ENCODE measurements at places on chromosomes 7 and 10.

DNA sequence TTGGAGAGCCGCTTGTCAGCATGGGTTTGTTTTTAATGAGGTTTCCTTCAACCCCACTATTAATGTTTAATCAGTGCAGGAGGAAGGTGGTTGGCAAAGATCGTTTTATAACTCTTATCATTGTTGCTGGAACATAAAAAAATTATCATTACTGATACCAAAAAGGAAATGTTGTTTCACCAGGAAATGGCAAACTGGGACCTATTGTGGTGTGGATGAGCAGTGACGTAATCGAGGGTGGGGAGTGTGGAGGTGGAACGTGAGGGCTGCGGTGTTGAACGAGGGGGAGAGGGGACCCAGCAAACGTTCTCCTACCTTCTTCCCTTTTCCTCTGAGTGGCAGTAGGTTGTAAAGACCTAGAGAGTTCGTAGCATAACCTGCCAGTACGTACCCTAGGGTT, 71.9 kb upstream of the TOMM7 start:
- DNase-seq = no peak

DNA sequence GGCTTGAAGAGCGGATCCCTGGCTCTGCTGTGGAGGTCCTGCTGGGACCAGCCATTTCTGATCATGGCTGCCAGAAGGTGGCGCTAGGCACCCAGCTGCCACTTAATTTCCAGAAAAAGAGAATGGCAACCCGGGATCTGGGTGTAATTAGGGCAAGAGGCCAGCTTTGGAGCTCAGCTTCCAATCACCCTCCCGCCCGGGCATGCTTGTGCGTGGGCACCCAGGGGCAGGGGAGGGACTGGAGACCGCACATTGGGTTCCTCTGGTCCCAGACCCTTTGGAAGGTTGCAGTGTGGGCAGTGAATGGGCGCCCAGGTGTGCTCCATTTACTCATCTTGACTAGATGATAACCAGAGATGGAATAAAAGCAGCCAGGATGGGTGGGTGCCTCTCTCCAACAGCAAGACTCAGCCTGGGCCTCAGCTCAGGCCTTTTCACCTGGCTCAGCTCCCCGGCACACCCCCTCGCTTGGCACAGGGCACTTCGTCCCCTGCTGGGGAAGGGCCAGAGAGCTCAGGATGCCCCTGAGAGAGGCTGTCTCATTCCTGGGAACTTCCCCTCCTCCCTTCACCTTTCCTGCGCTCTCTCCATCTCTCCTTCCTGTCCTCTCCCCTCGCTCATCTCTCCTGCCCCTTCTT, 14.7 kb downstream of the FAM241B start:
- DNase-seq = peak; percentile 48

GRCh38 chr10:129517680-129518057, 50.6 kb downstream of the MGMT start:
- no peak for DNase-seq

- DNase-seq = no peak
Measured at GRCh38 chr7:659306-659847, 67.1 kb upstream of the DNAAF5 start.

DNA sequence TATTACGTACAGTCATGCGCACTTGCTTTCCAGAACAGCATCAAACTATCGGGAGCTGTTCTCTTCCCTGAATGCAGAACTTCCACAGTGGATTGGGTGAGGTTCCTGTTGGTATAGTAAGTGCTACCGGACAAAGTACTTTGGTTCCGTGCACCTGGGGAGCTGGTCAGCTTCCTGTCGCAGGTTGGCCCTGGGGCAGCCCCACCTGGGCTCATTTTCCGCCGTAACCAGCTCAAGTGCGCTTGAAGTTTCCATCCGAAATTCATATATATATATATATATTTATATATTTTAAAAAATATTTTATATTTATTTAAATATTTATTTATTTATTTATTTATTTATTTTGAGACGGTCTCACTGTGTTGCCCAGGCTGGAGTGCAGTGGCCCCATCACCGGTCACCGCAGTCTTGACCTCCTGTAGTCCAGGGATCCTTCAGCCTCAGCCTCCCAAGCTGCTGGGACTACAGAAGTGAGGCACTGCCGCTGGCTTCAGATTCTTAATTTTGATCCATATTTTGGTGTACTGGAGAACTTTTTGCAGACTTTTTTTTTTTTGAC, 6.5 kb downstream of the SCART1 start:
- DNase-seq = no peak

GRCh38 chr10:130747356-130747755, 564.2 kb downstream of the TCERG1L start:
- DNase-seq = no peak

- no peak for DNase-seq
Measured at GRCh38 chr7:138729444-138729843, 28.3 kb upstream of the SVOPL start.

GRCh38 chr7:121337398-121337797, 8.6 kb downstream of the WNT16 start:
- DNase-seq = no peak
